H54 (cell line): ENCODE measurements at places on chromosomes 5 and 9.
A peak's percentile ranks its signal among the peaks of the same experiment; 100 is the strongest.

GRCh38 chr9:120845255-120845654 lies 2.5 kb upstream of the PSMD5 start:
- DNase-seq = no peak

DNA sequence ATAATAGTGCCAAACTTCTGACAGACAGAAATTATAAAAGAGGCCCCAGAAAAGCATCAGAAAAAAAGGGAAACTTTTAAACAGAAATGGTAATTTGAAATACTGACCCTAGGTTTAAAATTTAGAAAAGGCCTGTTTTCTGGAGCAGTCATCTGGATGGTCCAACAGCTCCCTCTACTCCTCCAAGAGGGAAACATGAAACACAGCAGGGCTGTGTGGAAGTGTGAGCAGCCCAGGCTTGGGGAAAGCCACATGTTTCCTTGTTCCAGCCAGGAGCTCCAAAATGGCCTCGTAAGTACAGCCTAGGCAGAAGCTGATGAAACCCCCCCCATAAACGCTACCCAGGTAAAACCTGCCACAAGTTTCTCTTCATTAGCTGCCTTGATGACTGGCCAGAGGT lies 499.3 kb upstream of the ADAMTS16 start:
- DNase-seq = peak; percentile 20

- no peak for DNase-seq
Measured at GRCh38 chr5:7910738-7911428, 41.9 kb downstream of the MTRR start.

DNA sequence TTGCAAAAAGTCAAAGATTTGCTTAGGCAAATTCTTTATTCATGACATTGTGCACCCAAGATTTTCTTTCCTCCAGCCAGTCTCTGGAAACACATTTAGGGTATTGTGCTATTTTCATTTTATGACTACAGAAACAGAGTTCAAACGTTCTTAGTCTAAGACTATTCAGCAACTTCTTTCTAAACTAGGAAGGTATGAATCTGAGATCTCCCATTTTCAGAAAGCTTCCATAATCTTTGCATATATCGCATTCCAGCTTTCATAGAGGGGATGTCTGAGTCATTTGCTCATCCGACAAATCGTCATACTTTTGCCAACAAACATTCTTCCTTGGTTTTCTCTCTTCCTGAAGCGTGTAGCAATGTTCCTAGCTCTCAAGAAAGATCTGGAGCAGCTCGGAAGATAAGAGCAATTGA lies 1.6 kb upstream of the PAPPA start:
- peak; percentile 65 for DNase-seq

GRCh38 chr5:90353254-90353653 lies 56.3 kb downstream of the CETN3 start:
- no peak for DNase-seq

GRCh38 chr5:137218471-137218870 lies 280.7 kb downstream of the SPOCK1 start:
- DNase-seq = no peak

GRCh38 chr5:151086905-151087360 lies 6.1 kb upstream of the TNIP1 start:
- DNase-seq = no peak

GRCh38 chr9:68609901-68610415 lies 69.3 kb upstream of the TMEM252 start:
- DNase-seq = no peak

- DNase-seq = no peak
Measured at GRCh38 chr5:172797771-172798191, 26.8 kb upstream of the DUSP1 start.

- no peak for DNase-seq
Measured at GRCh38 chr5:151008906-151009305, 11.5 kb upstream of the GPX3 start.

- DNase-seq = no peak
Measured at GRCh38 chr5:149125386-149125891, 15.9 kb upstream of the ABLIM3 start.

DNA sequence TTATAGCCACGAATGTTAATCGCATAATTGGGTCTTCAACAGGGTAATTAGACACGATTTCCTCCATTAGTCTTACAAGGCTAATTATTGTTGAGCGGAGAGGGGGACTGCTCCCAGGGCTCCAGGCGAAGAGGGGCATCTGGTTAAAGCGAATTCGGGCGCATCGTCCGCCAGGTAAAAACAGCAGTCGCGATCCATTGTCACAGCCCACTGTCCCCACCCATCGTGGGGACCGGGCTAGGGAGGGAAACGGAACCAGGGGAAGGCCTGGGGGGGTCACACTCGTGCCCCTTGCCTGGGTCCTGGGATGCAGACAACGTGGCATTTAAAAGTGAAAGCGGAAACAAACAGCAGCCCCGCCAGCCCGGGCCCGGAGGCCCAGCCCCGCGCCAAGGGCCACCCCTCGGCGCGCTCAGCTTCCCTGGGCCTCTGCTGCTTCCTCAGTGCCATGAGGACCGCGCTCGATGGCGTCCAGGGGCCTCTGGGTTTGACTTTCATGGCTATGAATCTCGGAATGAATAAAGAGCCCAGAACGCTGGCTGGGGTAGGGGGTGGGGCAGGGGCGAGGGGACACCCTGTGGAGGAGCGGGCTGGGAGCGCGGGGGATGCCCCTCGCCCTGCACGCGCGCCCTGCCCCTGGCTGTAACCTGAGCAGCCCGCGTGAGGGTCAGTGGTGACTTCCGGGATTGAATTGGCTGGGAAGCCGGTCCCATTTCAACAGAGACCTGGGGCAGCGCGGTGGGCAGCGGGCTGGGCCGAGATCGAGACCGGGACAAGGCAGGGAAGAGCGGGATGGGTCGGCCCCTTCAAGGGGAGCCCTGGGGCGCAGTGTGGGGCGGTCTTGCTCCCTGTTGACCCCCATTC lies 99.9 kb downstream of the GTF3C4 start:
- peak; percentile 36 for DNase-seq

DNA sequence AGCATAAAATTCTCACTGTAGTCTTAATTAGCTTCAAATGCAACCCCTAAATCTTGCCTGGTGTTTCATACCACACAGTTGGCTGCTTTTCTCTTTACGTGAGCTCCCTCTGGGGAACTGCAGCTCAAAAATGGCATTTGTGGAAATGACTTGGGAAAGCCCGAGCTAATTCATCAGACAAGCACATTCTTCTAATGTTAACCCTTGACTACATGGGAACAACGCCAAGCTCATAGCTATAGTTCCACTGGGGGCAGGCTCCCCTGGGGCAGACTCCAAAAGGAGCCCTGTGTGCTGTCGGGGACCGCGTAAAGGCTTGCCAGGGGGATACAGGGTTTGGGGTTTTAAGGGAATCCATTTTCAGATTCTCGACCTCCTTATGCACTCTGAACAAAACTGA lies 301.4 kb upstream of the DAP start:
- DNase-seq = no peak

DNA sequence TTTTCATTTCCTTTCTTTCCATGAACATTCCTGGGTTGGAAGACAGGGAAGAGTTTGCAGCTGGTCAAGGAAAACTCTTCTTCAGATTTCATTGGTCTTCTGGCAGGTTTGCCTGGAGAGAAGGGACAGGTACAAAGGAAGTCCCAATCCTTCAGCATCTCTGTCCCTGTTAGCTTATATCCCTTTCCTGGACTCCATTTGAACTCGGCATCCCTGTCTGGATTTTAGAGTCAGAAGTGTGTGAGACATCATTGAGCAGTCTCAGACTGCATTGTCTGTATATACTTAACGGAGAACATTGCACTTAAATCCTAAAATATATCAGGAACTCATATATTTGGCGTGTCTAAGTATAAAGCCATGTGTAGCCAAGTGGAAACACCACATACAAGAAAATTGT lies 54.9 kb downstream of the ADGRV1 start:
- no peak for DNase-seq

- no peak for DNase-seq
Measured at GRCh38 chr9:38216572-38216971, 147.5 kb upstream of the SHB start.

DNA sequence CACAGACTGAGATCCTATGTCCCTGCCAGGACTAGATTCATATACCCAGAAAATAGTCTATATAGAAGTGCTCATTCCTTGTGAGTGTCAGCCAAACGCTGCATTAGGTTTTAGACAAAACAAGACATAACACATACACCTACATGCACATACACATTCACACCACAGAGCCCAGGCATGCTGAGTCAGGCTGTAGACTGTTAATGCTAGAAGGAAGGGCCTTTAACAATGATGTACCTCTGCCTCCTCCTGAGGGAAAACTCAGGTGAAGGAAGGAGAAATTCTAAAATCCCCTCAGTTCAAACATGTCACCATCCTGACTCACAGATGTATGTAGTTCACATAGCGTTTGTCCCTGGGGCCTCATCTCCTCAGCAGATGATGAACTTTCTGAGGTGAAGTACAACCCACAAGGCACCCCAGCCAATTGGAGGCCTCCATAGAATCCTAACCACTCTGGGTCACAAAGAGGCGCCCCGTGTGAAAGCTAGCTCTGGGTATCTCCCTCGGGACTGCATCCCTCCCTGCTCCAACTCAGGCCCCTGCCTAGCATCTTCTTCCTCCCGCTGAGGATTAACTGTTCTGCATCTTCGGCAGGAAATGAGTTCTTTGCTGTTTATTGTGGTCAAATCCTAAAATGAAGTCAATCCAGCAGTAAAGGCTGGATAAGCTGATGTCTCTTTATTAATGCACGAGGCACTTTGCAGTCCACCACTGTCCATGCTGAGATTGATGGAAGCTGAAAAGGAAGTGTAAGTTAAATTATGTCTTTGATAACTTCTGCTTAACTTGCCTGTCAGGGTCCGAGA lies 40.8 kb upstream of the FSTL4 start:
- DNase-seq = no peak

DNA sequence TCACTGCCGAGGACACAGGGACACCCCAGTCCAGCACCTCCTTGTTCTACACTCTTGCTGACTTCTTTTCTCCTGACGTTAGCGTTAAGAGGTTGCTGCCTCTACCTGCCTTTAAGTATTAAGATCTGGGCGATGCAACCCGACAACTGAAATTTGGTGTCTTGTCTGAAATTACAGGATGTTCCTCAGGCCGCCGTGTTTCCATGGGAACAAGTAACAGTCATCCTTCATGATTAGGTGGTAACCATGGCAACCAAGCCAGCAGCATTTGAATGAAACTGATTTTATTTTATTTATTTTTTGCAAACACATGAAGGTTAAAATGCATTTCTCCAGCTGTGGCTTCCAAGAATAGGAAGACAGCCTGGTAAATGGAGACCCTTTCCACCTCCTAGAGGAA lies 20.8 kb downstream of the DAB2IP start:
- no peak for DNase-seq

DNA sequence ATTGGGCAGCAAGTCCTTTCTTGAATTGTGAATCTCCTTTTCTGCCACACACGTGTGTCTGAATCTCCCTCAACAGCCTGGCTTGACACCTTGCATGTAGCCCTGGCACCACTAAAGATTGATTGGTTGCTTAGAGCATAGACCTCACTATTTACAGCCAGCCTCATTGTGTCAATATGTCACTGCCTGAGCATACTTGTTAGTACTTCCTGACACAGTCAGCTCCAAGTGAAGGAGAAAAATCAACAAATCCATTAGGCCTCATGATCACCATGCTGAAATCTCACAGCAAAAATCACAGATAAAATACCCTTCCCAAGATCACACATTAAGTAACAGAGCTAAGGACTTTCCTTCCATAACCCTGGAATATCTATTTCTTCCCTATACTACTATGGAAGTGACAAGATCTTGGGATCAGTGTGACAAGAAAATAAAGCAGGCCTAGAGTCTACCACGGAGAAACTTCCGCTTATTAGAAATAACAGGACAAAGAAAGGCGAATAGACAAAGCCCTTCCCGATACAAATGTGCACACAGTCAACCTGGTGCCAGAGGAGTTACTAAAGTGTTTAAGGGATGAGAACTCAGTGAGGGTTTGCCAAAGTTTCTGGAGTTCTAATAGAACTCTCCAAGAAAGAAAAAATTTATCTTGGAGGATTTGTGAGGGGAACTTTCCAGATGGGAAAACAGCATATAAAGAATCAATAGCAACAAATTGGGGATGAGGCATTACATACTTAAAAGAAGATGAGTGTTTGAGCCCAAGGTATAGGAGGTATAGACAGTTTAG lies 5.6 kb upstream of the ARL15 start:
- no peak for DNase-seq

- DNase-seq = no peak
Measured at GRCh38 chr9:133852431-133852830, 114.3 kb upstream of the SARDH start.

DNA sequence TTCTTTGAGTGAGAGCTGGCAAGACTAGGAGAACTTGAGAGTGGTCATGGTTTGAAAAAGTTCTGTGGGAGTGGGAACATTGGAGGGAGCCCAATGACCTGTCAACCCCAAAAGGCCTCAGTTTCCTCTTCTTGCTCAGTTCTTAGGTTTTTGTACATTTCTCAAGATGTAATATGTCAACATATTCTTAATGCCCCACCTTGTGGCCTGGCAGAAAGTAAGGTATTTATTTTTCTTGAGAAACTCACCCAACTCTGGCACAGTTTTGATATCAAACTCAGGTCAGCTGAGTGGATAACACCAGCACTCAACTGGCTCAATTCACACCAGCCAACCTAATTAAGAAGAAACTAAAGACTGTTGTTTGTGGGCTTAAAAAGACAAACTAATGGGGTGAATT lies 123.0 kb upstream of the SLC27A6 start:
- DNase-seq = no peak

DNA sequence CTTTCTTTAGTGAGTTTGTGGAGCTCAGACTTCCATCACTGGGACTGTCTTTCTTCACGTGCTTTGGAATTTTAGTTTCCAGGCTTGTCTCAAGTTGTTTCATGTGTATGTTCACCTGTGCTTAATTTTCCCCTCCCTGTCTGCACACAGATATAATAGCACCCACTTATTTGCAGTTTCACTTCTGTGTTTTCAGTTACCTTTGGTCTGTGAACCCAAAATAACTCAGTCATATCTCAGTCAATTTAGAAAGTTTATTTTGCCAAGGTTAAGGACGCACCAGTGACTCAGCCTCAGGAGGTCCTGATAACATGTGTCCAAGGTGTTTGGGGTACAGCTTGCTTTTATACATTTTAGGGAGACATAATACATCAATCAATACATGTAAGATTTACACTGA lies 330.4 kb downstream of the ICE1 start:
- DNase-seq = no peak

DNA sequence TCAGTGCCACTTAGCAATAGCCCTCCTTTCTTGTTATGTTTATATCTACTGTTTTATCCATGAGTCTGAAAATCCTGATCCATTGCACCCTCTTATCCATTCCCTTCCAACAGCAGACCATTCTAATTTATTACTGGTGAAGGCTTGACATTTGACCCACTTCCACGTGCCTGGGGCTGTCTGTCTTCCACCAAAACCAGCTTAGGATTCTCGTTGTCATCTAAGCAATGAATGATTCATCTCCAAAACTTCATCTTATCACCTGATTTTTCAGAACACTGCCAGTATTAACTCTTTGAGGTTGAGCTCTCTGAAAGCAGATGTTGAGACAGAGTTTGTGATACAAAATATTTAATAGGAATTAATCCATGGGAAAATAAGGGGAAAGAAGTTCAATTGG lies 277.8 kb upstream of the FBXL7 start:
- DNase-seq = no peak

GRCh38 chr5:42962124-42962523 lies 78.0 kb downstream of the ANXA2R start:
- no peak for DNase-seq
